Activated naive CD4-positive, alpha-beta T cell treated with anti-CD3 and anti-CD28 coated beads, Interleukin-2, amount 50 U/mL, for 72 hours (primary cell): ENCODE measurements at places on chromosomes 7 and 10.

DNA sequence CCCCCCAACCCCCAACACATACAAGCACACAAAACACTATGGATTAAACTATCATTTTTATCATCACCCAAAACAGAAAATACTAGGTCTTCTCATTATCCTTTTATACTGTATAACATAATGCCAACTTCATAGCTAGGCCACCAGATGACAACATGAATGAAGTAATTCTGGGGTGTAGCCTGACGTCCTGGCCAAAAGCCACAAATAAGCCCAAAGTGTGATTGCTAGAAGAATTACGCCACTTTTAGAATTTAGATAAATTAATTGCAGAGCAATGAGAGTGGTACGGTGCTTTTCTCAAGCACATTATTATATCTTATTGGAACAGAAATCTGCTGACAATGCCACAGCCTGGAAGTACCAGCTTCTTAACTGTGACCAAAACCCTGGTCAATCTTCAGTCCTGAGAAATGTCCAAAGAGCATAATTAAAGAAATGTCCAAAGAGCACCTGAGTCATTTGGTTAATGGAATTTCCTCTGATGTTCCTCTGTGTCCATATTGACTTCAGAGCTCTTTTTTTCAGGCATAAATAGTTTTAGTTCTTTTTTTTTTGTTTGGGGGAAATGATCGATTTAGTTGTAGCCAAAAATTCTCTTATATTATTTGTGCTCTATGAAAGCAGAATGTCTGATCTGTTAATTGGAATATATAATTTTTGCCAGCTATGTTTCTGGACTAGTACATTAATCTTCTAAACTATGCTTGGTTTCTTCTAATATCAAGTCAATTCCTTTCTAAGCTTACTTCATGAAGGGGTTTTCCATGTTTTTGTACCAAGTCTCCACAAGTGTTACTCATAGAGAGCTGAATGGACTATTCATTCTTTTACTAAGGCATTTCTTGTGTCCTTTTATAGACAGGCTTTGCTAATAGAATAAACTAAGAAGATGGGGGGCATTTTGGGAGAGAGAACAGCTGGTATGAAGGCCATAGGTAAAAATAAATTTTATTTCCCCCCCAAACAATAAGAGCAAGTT lies 233.4 kb upstream of the SLC26A5 start:
- DNase-seq: no peak

DNA sequence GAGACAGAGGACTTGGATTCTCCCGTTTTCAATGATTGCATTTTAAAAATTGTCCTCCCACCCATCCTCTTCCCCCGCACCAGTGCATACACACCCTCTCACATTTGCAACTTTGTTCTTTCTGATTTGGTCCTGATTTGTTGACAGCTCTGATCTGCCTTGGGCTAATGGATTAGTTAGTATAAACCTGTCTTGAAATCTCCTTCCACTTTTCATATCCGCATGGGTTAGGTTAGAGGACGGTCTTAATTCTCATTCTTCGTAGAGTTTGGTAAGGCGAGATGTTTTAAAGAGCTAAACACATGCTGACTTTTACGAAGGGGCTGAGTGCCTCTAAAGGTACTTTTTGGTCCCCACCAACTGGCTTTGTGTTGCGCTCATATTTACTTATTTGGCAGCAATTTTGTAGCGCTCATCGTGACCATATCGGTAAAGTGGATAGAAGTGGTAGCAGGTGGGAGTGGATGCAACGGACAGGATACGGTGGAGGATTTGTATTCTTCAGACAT lies 1.1 kb downstream of the AHR start:
- no peak for DNase-seq

- no peak for DNase-seq
Measured at GRCh38 chr7:42902331-42902730, 9.5 kb downstream of the C7orf25 start.

DNA sequence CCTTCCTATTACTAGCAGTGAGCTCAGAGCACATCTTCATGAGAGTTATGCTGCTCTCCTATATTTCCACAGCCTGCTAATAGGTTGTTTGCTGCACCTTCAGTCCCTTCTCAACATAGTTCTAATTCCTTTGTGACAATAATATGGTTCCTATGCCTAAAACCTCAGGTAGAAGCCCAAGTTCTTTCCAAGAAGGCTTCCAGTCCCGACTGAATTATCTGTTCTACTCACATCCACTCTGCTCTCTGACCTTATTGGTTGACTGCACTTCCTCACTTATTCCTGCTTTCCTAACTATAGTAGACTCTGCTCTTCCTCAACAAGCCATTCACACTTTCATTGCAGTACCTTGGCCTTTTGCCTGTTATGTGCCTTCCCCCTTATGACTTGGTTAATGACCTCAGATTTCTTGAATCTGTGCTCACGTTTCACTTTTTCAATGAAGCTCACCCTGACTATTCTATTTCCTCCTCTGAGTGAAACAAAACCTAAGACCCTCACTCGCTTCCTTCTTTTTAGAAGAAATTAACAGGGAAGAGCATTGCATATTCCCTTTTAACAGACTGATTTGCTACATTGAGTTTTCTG lies 132.7 kb downstream of the MDFIC start:
- DNase-seq: no peak

- no peak for DNase-seq
Measured at GRCh38 chr10:110042891-110043290, 35.1 kb downstream of the ADD3 start.

- DNase-seq: no peak
Measured at GRCh38 chr10:121468726-121469125, 129.5 kb downstream of the FGFR2 start.

DNA sequence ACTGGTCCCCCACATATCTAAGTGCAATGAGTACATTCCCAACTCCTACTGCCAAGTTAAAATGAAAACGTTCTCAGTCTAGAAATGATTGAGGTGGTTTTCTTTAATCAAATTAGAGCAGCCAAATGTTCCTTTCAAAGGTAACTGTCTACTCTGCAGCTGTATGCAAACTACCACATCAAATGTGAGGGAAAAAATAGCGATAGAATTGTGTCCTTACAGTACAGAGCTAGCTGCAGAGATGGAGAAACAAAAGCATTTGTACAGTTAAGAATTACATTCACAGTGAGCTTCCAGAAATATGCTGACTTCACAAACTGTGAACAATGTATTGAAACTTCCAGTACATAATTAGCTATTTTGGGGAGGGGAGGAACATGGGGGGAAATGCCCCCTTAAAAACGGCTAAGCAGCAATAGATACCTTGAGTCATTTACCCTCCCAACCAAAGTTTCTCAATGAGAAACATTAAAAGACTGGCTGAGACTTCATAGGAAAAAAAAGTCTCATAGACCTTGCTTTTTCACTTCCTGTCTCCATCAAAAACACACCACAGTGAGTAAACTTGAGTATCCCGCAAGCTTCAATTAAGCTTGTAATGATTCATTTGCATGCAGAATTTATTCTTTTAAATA lies 22.9 kb downstream of the CDK6 start:
- no peak for DNase-seq

- DNase-seq: no peak
Measured at GRCh38 chr7:114412548-114412947, 2.1 kb upstream of the FOXP2 start.

GRCh38 chr7:11911900-11912299 lies 79.9 kb upstream of the THSD7A start:
- DNase-seq: no peak

- no peak for DNase-seq
Measured at GRCh38 chr10:44356139-44357022, 28.5 kb downstream of the CXCL12 start.

DNA sequence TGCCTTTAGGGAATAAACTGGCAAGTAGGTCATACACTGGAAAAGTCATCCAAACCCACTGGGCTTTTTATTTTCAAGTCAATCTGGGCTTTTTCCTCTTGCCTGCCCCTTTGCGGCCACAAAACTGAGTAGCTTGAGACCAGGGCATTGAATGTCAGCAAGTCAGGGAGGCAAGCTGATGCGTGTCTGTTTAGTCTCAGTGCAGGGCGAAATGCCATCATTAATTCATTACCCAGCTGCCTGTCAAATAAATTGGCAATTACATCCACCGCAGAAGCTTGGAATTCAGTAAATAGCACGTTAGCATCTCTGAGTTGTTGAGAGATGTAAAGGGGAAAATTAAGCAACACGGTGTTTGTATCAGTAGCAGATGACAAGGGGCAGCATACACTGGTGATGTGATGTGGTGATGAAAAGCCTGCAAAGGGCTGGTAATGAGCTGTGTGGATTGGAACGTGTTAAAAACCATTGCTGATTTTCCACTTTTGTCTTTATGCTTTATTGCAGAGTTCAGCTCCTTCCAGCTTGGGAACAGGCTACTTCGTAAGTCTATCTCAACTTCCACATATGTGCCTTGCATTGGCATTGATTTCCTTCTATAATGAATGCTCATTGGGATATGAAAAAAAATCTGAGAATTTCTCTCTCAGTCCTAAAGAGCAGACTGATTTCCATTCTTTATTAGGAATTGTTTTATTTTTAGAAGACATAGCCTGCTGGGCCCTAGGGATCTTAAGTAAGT lies 535.9 kb downstream of the AUTS2 start:
- DNase-seq: no peak

GRCh38 chr7:132897093-132897687 lies 184.7 kb downstream of the CHCHD3 start:
- DNase-seq: no peak

GRCh38 chr7:52726493-52726892 lies 308.9 kb upstream of the POM121L12 start:
- DNase-seq: no peak

DNA sequence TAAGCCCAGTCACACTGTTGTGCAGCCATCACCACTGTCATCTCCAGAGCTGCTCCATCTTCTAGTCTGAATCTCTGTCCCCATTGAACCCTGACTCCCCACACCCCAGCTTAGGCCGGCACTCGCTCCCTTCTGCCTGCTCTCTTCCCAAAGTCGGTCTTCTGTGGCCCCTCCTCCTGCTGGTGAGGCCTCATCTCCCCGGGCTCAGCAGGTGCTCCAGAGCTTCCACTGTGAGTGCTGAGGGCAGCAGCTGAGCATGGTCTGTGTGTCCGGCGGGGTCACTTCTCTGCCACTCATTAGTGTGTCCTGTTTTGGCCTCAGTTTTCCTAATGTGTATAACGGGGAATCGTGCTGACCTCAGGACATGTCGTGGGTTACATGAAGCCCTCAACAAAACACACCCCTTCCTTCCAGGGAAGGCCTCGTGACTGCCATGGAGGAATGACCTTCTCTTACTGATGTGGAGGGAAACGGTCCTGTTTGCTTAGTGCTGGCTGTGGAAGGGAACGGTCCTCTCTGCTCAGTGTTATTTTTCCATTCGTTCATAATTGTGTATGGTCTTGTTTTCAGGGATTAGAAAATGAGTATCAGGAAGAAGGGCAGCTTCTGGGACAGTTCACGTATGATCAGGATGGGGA lies 4.3 kb upstream of the GET4 start:
- no peak for DNase-seq

DNA sequence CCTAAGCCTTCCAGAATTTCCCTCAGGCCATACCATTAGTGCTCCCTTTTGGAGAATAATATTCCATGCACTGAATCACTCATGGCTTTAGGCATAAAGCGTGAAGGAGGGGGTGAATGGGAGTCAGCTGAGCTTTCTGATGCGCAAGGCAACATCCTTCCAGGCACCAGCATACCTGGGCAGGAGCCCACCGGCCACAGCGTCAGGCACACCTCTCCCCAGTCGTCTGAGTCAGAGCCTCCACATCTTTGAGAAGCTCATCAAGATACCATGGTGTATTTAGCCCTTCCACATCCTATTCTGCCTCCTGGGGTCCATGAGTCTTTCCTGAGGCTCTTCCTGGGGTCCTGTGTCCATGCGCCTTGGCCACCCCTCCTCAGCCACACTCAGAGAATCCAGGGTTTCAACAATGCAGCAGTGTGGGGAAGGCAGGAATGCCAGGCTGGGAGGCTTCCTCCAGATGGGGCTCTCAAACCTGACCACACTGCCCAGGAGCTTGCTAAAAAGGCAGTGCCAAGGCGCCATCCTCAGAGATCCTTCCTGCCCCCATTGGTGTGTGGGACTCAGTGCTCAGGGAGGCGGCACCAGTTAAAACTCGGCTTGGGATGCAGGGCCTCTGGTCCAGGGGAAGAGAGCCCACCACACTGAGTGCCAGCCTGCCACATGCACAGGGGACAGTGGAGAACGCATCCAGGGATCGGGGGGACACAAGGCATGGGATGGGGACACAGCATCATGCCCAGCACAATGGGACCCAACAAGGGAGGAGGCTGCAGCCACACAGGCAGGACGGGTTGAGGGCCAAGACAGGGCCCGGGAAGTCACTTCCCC lies 31.6 kb downstream of the RASGEF1A start:
- peak; percentile 34 for DNase-seq

DNA sequence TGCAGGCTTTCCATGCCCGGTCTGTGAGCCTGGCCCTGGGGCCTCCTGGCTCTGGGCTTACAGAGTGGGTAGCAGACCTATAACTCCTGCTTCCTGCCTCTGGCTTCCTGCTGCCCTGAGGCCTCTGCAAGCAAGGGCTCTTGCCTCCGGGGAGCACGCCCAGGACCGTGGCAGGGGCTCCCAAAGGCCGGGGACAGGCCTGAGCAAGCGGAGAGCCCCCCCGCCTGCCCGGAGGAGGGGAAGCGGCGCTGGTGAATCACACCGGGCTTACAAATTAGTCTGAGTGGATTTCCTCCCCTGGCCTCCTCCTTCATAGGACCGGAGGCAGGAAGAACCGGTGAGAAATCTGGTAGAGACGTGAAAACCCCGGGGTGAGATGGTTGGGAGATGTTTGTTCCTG lies 1.5 kb upstream of the MYL10 start:
- no peak for DNase-seq
